ENCODE measurements at places on chromosomes 1 and 21. TPM values are rescaled to one million over a fixed set of nuclear protein-coding genes. Genes with fewer than 3 reads are reported as not detected.

ALG6 gene
- total RNA-seq: 9.7 TPM

WRAP73 gene
- 15.7 TPM for total RNA-seq

SPRR4 gene
- total RNA-seq: not detected

FABP3 gene
- 116 TPM for total RNA-seq

PTPN7 gene
- total RNA-seq: not detected

LMX1A gene
- total RNA-seq: not detected

MORC3 gene
- 31.6 TPM for total RNA-seq

MYBPH gene
- total RNA-seq: 0.14 TPM

PLCH2 gene
- 0.14 TPM for total RNA-seq

CHML gene
- total RNA-seq: 4.9 TPM

OR2T2 gene
- not detected for total RNA-seq

RABGAP1L gene
- total RNA-seq: 22.3 TPM

CD1B gene
- total RNA-seq: not detected

RCSD1 gene
- not detected for total RNA-seq

SELL gene
- total RNA-seq: 0.09 TPM

CYP4X1 gene
- total RNA-seq: not detected

FCGR3A gene
- total RNA-seq: not detected

AMY1A gene
- not detected for total RNA-seq

IVL gene
- total RNA-seq: not detected

NR1I3 gene
- not detected for total RNA-seq

DMBX1 gene
- not detected for total RNA-seq

ZBTB48 gene
- total RNA-seq: 14.5 TPM

TNFSF18 gene
- not detected for total RNA-seq

CFHR3 gene
- total RNA-seq: not detected

FCRL5 gene
- total RNA-seq: not detected

FLAD1 gene
- 18.7 TPM for total RNA-seq

KDF1 gene
- total RNA-seq: not detected

CTSK gene
- 116 TPM for total RNA-seq

ZNF678 gene
- 4.1 TPM for total RNA-seq

RAB25 gene
- total RNA-seq: not detected

DSCAM gene
- under 0.01 TPM for total RNA-seq

STUM gene
- not detected for total RNA-seq

LCE1F gene
- total RNA-seq: not detected

LRRC3 gene
- total RNA-seq: under 0.01 TPM

KCNE2 gene
- total RNA-seq: not detected

LCE1D gene
- total RNA-seq: not detected

FGR gene
- total RNA-seq: not detected

SIM2 gene
- under 0.01 TPM for total RNA-seq

RPE65 gene
- not detected for total RNA-seq

BSND gene
- not detected for total RNA-seq

ADAMTS4 gene
- 2.3 TPM for total RNA-seq

ANGPTL1 gene
- 8.8 TPM for total RNA-seq

LZIC gene
- total RNA-seq: 21.2 TPM

Measured in smooth muscle cell of bladder (primary cell).